ENCODE measurements at places on chromosomes 3 and 15. TPM values are rescaled to one million over a fixed set of nuclear protein-coding genes. Genes with fewer than 3 reads are reported as not detected.

GRCh38 chr3:59998058-59998457 is 948.2 kb upstream of the CFAP20DC start:
- peaks cover 3% of the 10 kb centered on the region for H3K36me3 ChIP-seq
- H3K4me1 ChIP-seq: peaks cover 80% of the 10 kb centered on the region
- DNase-seq: no peak
- H3K4me3 ChIP-seq: no peak overlapping the region

DNA sequence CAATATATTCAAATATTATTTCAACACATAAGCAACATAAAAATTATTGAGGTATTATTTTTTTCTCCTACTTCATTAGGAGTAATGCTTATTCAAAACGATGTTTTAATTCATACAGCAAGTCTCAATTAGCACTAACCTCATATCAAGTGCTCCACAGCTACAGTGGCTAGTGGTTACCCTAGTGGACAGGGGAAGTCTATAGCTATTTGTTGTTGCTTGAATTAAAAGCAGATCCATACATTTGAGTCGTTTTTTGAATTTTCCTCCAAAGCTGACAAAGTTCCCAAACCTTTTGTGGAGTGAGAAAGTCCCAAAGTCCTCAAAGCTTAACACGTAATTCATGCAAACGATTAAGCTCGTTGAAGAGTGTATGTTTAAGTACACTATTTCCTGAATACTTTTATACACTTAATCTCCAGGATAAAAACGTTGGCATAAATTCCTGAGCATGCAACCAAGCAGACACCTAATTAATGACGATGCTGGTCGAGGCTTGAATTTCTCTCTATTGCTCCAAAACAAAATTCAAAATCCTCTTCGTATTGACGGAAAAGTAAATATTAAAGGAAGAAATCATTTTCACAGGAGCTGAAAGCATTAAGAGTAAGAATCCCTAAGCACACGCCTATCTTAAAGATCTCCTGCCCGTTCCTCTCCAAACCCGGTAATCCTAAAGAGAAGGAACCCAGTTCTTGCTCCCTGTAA is 985 bp downstream of the VPS13C start:
- peaks cover 3% of the 10 kb centered on the region for H3K36me3 ChIP-seq
- peak overlapping the region; percentile 96 for H3K4me3 ChIP-seq
- H3K27ac ChIP-seq: peak overlapping the region; percentile 77

DNA sequence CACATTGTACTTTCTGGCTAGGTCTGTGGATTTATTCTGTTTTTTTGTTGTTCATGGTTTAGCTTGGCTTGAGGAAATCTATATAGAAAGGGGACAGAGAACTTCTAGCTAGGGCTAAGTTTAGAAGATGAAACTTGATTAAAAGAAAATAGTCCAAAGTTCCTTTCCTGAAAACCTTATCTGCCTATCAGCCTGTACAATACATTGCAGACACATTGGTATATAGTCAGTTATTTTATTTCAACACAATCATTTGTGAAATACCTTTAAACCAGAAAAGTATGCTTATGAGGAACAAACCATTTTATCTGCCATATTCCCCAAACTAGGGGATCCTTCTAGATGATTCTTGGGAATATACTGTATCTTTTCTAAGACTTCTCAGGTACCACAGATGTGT is 147.3 kb upstream of the CGNL1 start:
- H3K27me3 ChIP-seq: no peaks in the 10 kb centered on the region
- no peak for DNase-seq
- no peak overlapping the region for H3K27ac ChIP-seq

- DNase-seq: no peak
- peaks cover 9% of the 10 kb centered on the region for H3K36me3 ChIP-seq
- H3K27ac ChIP-seq: peak overlapping the region; percentile 98
- peaks cover 29% of the 10 kb centered on the region for H3K4me1 ChIP-seq
- peaks cover 11% of the 10 kb centered on the region for H3K27me3 ChIP-seq
Observed at GRCh38 chr3:87227835-87228144, 681 bp downstream of the CHMP2B start.

DNA sequence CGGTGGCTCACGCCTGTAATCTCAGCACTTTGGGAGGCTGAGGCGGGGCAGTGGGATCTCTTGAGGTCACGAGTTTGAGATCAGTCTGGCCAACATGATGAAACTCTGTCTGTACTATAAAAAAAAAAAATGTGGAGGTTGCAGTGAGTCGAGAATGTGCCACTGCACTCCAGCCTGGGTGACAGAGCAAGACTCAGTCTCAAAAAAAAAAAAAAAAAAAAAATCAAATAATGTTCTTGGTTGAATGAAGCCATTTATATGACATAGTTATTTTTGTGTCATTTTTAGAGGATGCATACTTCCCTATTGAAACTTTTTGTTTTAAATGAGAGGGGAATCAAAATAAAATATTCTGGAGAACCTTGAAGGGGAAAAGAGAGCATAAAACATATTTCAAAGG is 3.1 kb downstream of the HMCES start:
- peaks cover 54% of the 10 kb centered on the region for H3K4me1 ChIP-seq
- peak overlapping the region; percentile 31 for H3K4me3 ChIP-seq
- H3K36me3 ChIP-seq: peaks cover 15% of the 10 kb centered on the region
- DNase-seq: no peak

DNA sequence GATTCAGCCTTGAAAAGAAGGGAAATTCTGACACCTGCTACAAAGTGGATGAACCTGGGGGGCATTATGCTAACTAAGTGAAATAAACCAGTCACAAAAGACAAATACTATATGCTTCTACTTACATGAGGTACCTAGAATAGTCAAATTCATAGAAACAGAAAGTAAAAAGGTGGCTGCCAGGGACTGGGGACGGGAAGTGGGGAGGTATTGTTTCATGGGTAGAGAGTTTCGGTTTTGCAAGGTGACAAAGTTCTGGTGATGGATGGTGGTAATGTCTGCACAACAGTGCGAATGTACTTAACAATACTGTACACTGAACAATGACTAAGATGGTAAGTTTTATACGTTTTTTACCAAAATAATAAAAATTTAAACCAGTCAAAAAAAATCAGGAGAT is 4.8 kb downstream of the IDH2 start:
- peak overlapping the region; percentile 83 for H3K4me3 ChIP-seq
- H3K27ac ChIP-seq: peak overlapping the region; percentile 11
- H3K27me3 ChIP-seq: no peaks in the 10 kb centered on the region
- H3K4me1 ChIP-seq: peaks cover 78% of the 10 kb centered on the region

Gene CPN2
- total RNA-seq: not detected

DNA sequence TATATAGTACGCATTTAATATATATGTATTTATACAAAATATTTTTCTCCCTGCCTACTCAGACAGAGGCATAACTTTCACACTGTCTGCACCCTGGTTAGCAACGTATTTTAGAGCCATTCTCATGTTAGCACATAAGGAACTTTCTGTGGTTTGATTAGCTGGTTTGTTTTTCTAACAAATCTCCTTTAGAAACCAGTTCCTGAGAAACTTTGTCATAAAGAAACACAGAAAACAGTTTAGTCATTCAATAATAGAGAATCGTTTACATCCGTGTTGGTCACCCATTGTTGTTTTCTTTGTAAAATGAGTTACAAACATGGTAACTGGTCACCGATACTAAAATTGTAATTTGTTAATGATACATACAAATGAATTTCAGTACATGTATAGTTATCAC is 5.9 kb upstream of the NGRN start:
- no peak overlapping the region for H3K4me3 ChIP-seq
- H3K27me3 ChIP-seq: no peaks in the 10 kb centered on the region
- peaks cover 15% of the 10 kb centered on the region for H3K4me1 ChIP-seq
- DNase-seq: no peak
- H3K27ac ChIP-seq: no peak overlapping the region

GRCh38 chr15:39195961-39196486 is 384.9 kb upstream of the THBS1 start:
- no peaks in the 10 kb centered on the region for H3K36me3 ChIP-seq
- no peak overlapping the region for H3K27ac ChIP-seq
- H3K27me3 ChIP-seq: no peaks in the 10 kb centered on the region
- H3K4me1 ChIP-seq: no peaks in the 10 kb centered on the region
- H3K4me3 ChIP-seq: no peak overlapping the region

GRCh38 chr15:63155486-63155885 is 1.8 kb downstream of the RPS27L start:
- no peak for DNase-seq
- H3K4me3 ChIP-seq: peak overlapping the region; percentile 95
- H3K4me1 ChIP-seq: peaks cover 17% of the 10 kb centered on the region
- H3K27me3 ChIP-seq: no peaks in the 10 kb centered on the region
- H3K36me3 ChIP-seq: peaks cover 26% of the 10 kb centered on the region
